ENCODE measurements at places on chromosomes 1 and 21.

DNA sequence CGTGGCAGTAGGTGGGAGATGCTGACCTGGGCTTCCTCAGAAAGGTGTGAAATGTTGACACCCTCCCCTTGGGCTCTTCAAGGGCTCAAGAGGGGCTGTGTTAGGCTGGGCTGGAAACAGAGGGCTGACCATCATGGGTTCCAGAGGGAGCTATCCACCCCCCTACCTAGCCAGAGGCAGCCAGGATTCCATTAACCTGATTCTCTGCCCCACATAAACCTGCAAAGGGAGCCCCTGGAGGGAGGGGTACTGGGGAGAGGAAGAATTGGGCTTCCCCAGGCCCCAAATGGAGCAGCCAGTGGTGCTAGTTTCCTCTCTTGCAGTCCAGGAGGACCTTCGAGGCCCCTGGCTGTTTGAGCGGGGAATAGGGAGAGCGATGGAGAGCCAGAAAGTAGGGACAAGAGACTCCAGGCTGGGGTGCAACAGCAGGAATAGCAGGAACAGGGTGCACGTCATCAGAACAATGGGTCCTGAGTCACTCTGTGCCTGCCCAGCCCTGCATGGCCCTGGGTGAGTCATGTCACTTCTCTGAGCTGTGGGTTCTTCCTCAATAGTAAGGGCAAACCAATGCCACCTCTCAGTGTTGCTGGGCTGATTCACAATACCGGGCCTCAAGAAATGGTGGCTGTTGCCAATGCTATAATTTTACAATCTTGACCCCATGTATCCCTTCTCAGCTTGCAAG, 121.2 kb downstream of the EPHB2 start:
- no peak for DNase-seq

- DNase-seq: peak; percentile 55
Measured at GRCh38 chr1:29245876-29246275, 9.6 kb downstream of the PTPRU start.

GRCh38 chr1:86636898-86637297, 67.5 kb upstream of the SH3GLB1 start:
- no peak for DNase-seq

DNA sequence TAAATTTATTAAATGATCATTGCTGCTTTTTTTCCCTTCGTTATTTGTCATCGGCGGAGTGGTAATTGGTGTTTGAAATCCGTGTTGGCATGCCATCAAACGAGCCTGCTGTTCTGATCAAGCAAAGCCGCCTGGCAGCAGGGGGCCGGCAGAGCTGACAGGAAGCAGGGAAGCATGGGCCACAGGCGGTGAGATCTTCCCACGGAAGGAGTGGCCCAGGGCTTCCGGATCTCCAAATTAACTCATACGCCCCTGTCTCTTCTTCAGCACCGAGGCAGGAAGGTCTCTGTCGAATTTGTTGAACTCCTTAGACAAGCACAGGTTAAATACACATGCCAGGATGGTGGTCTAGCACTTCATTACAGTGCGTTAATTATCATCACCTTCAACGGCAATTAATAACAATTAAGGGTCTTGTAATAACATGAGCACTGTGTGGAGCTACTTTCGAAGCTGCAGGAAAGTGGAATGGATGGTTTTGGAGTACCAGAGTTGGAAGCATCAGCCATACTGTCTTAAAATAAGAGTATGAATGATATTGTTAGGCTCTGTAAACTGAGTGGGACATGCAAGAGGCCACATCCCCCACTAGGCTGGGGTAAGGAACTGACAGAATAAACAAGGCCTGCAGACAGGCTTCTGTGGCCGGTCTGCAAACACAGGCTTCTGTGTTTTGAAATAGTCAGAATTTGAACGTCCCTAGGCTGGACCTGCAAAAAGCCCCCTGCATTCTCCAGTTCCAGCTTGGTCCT, 199.4 kb upstream of the DAB1 start:
- no peak for DNase-seq

DNA sequence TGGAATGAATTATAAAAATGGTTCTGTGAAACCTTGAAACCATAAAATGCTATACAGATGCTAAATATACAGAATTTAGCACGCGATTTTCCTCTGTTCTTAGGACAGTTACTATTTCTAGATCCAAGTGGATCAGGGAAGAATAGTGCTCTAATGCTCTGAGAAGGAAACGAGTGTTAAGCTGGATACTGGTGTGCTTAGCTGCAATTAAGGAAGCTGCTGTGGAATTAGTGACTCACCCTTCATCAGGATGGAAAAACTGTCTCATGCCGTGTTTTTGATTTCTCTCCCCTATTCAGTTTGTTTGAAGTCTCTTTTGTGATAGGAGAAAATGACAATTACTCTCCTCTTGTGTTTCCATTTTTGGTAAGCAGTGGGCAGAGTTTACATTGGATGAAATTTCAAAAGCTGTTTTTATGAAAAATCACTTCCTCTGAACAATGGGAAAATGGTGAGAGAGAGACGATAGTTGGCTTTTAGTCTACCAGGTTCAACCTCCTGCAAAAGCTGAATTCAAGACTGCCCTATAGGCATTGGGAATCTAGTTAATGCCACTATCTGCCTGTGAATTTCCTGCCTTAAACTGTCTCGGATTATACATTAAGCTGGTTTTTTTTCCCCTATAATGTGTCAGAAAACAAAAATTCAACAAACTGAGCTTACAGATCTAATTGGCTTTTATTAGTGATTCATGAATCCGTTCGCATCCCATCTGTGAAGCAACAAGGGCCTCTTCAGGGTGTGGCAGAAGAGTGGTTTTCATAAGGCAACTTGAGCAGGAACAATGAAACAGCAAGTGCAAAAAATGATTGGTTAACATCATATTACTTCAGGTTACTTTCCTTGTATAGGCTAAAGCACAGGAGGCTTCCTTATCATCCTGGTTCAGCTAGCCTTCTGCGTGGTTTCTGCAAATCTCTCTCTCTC, 179.8 kb downstream of the ST6GALNAC3 start:
- no peak for DNase-seq

DNA sequence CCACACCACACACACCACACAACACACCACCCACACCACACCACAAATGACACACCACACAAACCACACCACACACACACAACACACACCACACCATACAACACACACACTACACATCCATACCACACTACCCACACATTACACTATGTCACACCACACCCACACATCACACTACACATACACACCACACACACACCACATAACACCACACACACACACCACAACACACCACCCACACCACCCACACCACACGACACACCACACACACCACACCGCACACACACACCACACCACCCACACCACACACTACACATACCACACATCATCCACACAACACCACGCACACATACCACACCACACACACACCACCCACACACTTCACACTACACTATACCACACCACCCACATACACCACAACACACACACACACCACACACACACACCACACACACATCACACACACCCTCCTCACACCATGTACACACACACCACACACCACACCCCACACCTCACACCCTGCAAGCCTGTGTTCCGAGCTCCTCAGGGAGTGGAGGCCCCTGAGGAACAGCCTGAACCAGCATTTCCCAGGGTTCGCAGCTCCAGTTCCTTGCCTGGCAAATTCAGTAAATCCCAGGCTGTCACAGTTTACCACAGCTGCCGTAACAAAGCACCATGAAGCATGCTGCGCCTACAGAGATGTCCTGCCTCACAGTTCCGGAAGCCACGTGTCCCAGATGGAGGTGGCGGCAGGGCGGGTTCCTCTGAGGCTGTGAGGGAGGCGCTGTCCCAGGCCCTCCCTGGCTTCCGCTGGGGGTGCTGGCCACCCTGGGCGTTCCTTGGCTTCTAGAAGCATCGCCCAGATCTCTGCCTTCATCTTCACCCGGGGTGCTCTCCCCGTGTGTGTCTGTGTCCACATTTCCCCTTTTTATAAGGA, 69.8 kb upstream of the ATP5PO start:
- DNase-seq: no peak

GRCh38 chr1:82801176-82801575, 1000.4 kb downstream of the ADGRL2 start:
- no peak for DNase-seq
